Stimulated activated CD8-positive, alpha-beta memory T cell treated with anti-CD3 and anti-CD28 coated beads, Interleukin-7, amount 100 ng/mL, for 1 hour (primary cell): ENCODE measurements at places on chromosomes 5 and 9.

GRCh38 chr5:93417490-93417889, 163.5 kb downstream of the NR2F1-AS1 start:
- DNase-seq: no peak

GRCh38 chr5:131630208-131630962, 4.6 kb downstream of the RAPGEF6 start:
- DNase-seq: no peak

DNA sequence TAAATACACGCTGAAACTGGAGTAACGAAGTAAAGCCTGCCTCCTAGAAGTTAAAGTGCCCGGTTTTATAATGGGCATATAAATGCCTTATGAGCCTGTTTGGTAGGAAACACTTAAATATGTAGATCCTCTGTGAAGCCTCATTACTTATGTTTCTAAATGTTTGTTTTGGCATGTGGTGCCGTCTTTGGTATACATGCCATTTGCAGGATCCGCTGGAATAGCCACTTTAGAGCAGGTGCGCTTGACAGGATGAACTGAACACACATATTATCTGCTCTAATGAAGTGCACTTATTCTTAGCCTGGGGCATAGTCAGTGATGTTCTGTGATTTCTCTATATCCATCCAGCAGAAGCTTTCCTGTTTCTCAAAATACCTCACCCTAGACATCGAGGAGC, 778.1 kb upstream of the WWC1 start:
- DNase-seq: no peak

GRCh38 chr5:135332519-135333150, 66.4 kb downstream of the MACROH2A1 start:
- no peak for DNase-seq

DNA sequence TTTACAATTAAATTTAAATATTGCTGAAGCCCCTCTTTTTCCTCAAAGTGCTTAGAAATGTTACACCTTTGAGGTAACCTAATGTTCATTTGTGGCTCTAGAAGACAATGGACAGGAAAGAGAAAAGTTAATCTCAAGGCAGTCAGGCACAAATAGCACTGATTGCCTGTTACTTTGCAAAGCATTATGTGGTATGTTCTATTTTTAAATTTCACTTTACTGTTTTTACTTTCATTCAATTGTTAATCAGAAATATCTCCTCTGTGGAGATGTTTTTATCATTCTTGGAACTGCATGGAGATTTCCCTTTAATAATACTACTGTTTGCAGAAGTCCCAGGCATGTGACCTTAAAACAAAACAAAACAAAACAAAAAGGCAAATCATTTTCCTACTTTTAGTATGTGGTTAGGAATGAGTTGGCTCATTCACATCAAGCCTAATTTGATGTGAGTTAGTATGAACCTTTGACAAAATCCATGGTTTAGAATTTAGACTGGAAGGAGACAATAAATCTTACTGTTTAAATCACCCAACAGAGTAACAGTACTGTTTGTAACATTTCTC, 67.5 kb downstream of the CWC27 start:
- DNase-seq: no peak

GRCh38 chr9:132125361-132125760, 36.5 kb upstream of the NTNG2 start:
- DNase-seq: no peak

GRCh38 chr5:44945743-44946142, 137.0 kb downstream of the MRPS30 start:
- DNase-seq: no peak

DNA sequence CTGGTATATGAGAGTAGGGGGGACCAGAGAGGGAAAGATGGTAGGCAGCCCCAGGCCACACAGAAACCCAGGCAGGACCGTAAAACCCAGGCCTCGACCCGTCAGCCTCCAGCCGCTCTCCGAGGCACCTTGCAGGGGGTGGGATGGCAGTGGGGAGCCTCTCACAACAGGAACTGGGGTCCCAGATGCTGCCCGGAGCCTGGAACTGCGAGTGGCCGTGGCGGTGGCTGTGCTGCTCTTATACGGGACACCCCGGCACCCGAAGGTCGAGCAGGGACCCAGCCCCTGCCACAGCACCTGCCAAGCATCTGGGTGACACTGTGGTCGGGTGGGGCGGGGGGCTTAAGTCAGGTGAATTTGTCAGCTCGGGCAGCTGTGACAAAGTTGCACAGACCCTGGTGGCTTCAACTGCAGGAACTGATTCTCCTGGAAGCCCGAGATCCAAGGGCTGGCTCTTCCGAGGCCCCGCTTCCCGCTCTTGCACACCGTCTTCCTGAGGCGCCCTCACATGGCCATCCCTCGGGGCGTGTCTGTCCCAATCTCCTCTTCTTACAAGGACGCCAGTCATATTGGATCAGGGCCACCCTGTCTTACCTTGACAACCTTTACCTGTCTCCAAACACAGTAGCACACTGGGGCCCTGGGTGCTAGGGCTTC, 47.6 kb upstream of the EGFL7 start:
- DNase-seq: no peak

DNA sequence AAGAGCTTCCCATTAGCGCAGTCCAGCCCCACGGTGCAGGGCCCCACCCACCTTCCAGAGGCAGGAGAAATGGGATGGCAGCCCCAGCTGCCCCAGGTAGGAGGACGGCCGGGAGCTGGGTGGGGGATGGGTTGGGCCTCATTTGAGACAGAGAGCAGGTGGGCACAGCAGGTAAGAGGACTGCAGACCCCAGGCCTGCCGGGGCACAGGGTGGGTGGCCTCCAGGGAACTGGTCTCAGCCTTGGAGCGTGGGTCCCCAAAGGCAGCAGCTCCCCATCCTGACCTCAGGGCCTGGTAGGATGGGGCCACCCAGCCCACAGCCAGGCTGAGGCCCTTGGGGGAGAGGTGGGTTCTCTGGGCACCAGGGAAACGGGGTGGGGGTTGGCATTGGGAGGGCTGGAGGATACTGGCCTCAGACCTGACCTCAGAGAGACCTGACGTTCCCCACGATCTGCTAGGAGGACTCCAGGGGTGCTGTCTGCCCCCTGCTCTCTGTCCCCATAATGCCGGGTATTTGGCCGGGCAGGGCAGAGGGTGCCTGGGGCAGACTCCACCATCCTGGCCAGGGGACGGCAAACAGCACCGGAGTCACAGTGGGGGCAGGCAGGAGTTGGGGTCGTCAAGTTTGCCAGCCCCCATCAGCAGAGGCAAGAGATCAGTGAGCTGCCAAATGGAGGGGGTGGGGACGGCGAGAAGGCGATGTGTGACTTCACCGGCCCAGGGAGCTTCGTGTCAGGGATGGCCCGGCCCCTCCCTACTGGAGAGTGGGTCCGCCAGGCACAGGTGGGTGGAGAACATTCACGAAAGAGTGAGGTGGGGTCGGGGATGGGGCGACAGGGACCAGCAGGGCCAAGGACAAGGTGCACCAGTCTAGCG, 6.8 kb upstream of the QRFP start:
- no peak for DNase-seq
